ENCODE measurements at places on chromosomes 7 and 10. TPM values are rescaled to one million over a fixed set of nuclear protein-coding genes. Genes with fewer than 3 reads are reported as not detected.

Gene GRID1
- total RNA-seq = not detected

Gene KIF11
- 76.2 TPM for total RNA-seq

Gene CCSER2
- total RNA-seq = 68.7 TPM

Gene VWA2
- not detected for total RNA-seq

Gene AKR1C4
- total RNA-seq = not detected

Gene MYO1G
- total RNA-seq = 533 TPM

Gene NRG3
- total RNA-seq = not detected

Gene GPR146
- total RNA-seq = 13.8 TPM

Gene LIPJ
- 0.18 TPM for total RNA-seq

Gene TMEM168
- total RNA-seq = 18.7 TPM

Gene FGFBP3
- 1.3 TPM for total RNA-seq

Gene ANXA8
- total RNA-seq = 5.8 TPM

Gene IRF5
- total RNA-seq = 8.0 TPM

Gene ACSM6
- not detected for total RNA-seq

Gene PAPOLB
- not detected for total RNA-seq

Gene PWWP2B
- 5.4 TPM for total RNA-seq

Gene TSPAN15
- 1.0 TPM for total RNA-seq

Gene DDC
- 0.55 TPM for total RNA-seq

Gene FERD3L
- total RNA-seq = not detected

Gene ZMYND11
- 36.8 TPM for total RNA-seq

Gene PIK3CG
- 35.5 TPM for total RNA-seq

Gene NYAP1
- total RNA-seq = not detected

Gene ELMO1
- 139 TPM for total RNA-seq

Gene NXPH1
- not detected for total RNA-seq

Gene AKR1B15
- total RNA-seq = not detected

Gene CRHR2
- total RNA-seq = not detected

Gene LDB3
- not detected for total RNA-seq

Measured in T-helper 2 cell treated with Interferon-gamma antibody and Interleukin-4, amounts not matched to agents 100 ng/mL and 5 ng/mL, for 36 hours (primary cell).